ENCODE measurements at places on chromosomes 2 and 18.

DNA sequence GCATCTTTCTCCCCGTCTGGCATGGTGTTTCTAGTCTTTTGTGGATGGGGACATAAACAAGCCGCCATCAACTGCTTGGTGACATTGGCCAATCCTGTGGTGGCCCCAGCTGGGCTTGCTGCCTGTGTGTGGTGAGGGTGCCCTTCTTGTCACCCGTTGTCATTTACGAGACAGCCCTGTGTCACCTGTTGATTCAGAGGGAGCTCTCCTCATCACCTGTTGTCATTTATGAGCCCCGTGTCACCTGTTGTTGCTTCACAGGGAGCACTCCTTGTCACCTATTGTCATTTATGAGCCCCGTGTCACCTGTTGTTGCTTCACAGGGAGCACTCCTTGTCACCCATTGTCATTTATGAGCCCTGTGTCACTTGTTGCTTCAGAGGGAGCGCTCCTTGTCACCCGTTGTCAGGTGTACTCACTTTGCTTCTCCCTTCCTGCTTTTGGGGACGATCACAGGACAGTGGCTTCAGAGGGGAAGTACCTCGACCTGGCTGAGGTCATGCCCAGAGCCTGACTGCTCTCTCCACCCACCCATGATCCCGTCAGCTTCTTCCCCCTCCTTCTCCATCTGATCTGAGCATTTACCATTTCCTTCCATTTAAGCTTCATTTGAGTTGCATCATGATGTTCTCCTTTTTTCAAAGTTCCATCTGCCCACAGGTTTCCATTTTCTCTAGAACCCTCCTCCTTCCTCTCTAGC lies 29.1 kb downstream of the HPCAL1 start:
- DNase-seq: no peak

DNA sequence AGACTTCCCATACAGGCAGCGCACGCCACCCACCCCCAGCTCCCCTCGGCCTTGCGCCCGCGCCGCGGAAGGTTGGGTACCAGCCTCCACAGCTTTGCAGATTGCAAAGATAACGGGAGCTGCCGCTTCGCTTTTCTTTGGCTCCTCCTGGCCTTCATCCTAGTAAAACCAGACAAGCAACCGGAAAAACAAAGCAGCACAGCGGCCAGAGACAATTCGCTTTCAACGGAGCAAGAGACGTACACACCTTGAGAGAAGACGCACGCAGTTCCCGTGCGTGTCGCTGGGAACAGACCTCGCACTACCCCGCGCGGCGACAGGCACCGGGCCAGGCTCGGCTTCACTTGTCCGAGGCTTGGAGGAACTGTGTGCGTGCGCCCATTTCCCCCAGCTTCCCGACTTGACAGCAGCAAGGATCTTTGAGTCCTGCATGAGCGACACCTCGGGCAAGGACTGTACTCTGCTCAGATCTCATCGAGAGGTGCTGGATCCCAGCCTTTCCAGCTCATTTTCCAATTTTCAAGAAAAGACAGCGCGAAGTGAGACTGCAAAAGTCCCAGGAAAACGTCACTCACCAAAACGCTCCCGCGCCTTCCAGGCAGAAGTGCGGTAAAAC lies 964 bp downstream of the ZBTB7C start:
- DNase-seq: no peak

DNA sequence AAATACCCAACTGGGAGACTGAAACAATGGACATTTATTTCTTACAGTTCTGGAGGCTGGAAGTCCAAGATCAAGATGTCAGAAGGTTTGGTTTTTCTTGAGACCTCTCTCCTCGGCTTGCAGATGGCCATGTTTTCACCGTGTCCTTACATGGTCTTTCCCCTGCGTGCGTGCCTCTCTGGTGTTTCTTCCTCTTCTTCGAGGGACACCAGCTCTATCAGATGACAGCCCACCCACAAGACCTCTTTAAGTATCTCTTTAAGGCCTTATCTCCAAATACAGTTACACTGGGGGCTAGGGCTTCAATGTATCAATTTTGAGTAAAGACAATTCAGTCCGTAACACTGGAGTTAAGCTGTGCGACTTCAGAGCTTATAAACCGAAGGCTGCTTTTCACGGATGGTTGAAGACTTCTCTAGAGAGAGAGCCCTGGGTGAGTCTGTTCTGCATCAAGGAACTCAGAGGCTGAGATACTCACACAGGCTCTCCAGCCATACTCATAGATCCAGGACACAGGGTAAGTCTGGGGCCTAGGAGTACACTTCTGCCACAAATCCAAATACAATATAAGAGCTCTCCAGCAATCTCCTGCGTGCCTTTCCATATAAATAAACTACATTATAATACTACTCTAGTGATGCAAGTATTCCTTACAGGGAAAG lies 339.9 kb upstream of the PKDCC start:
- DNase-seq: no peak

- DNase-seq: no peak
Measured at GRCh38 chr2:192215096-192215877, 20.6 kb upstream of the TMEFF2 start.
